ENCODE measurements at places on chromosomes 6 and 20.

GRCh38 chr6:48626421-48626820 is 515.4 kb upstream of the PTCHD4 start:
- DNase-seq, result no peak

DNA sequence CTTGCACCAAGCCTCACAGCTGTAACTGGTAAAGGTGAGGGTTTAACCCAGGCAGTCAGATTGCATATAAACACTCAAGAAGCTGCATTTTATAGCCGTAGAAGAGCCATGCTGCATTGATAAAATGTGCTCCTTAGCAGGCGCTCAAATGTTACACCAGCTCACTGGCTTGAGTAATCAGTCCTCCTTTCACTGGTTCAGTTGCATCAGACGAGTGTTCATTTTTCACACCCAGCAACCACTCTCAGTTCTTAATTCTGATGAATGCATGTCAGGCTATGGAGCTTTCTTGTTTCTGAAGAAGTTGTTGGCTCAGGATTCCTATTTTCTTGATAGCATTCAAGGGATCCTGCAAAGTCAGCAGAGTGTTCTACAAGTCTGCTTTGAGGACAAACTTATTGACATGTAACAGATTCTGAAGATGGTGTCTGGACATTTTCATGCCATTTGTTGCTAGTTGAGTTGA is 198.3 kb downstream of the PLCB1 start:
- DNase-seq, result no peak

- DNase-seq, result no peak
Measured at GRCh38 chr6:15170126-15170525, 75.7 kb upstream of the JARID2 start.

DNA sequence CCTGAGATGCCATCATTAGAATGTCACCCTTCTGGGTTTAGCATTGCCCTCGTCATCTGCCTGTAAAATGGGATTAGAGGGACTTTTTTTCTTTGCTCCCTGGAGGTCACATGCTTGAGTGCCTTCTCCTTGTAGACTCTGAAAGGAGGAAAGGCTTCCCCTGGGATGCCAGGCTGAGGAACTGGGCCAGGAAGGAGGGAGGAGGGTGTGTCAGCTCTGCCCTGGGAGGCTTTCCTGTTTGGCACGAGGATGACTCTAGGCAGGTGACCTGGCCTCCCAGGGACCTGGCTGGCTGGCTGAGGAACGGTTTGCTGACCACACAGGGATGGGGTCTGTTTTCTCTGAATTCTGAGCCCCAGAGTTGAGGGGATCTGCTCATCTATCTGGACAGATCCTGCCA is 137.9 kb upstream of the RNF24 start:
- no peak for DNase-seq

GRCh38 chr6:166415306-166415705 is 32.6 kb upstream of the MPC1 start:
- no peak for DNase-seq

Data from DMS79 (cell line).